Astrocyte of the spinal cord (primary cell): ENCODE measurements at places on chromosomes 11 and 22.

DNA sequence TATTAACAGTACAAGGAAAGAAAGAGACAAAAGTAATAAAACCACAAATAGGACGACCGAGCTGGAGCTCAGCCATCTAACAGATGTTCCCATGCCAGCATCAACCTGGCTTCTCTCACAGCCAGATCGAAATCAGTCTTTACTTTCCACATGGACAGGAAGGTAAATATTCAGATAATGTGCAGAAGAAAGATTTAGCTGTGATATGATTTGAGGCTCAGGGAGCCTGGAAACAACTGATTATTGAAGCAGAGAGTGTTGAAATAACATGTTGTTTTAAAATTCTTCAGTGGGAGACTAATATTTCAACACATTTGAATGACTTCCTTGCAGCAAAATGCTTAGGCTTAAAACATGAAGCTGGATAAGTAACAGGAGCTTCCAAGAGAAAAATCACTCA lies 546.8 kb downstream of the ETS1 start:
- DNase-seq = no peak

DNA sequence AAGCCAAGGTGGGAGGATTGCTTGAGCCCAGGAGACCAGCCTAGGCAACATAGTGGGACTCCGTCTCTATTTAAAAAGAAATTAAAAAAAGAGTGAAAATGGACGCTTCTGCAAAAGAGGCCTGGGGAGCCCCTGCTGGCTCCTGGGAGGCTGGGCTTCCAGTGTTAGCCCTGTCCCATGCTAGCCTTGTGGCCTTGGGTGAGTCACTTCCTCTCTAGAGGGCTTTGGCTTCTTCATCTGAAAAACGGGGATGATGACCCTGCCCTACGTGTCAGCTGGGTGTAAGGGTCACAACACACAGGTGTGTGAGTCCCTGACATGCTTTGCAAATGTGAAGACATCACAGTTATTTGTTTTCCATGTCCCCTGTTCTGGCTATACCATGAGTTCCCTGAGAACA lies 32.8 kb downstream of the FAM227A start:
- no peak for DNase-seq

DNA sequence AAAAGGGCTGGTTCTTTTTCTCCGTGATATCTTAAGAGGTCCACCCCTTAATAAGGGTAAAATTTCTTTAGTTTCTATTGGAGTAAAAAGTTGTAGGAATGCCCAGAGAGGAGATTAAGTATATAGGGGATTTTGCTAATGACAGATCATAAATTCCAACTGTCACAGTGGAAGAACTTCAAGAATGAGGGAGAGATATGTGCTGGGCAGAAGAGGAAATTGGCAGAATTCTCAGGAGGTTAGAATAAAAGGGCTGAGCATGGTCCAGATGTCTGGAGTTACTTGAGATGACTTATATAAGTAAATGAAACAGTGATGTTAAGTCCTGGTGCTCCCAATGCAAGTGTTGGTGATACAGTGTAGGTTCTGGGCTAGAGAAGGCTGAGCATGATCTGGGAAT lies 417.6 kb upstream of the ARHGAP42 start:
- no peak for DNase-seq

- no peak for DNase-seq
Measured at GRCh38 chr22:22398530-22399327, 109.8 kb downstream of the ZNF280B start.

GRCh38 chr11:134532131-134532920 lies 120.3 kb upstream of the B3GAT1 start:
- no peak for DNase-seq

DNA sequence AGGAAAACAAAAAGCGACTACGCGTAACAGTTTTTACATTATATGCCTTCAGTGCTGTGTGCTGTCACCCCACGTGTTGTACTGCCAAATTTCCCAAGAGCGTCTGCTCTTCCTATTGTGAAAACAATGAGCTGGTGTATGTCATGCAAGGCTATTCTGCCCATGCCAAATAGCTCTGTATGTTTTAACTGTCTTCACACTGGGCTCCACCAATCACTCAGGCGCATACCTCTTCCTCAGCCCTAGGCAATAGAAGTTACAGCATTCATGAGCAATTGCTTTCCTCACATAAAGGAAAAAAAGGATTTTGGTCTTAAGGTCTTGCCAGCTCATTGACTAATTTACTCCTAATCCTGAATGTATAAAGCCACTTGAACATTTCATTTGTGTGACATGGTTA lies 606.8 kb downstream of the NTM start:
- peak; percentile 42 for DNase-seq

DNA sequence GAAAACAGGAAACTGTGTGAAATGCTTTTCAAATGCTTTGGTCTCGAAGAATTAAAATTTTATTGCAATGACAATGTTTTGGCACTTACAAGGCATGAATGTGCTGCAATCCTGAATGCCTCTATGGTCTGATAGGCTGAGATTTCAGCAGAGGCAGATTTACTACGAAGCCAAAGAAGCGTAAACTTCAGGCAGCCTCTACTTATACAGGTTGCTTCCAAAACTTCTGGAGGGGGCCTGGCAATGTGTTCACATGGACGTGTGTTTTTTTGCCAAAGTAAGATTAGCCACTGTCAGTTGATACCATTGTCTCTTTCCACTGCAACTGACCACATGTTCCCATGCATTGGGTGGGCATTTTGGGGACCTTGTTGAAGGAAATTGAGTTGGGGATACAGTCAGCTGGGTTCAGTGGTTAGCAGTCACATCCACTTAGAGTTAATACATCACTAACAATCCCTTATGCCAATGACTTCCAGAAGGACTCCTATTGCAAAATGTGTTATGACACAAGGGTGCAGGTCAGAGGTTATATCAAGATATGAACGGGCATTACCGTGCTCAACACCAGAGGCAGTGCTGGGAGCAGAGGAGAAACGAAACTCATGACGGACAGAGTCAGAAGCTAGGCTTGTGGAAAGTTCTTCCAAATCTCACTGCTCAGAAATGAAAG lies 48.8 kb downstream of the ABTB2 start:
- peak; percentile 22 for DNase-seq

GRCh38 chr11:890794-891540 lies 19.6 kb downstream of the CHID1 start:
- no peak for DNase-seq

- DNase-seq = no peak
Measured at GRCh38 chr11:63997104-63997700, 11.0 kb downstream of the OTUB1 start.

- DNase-seq = peak; percentile 80
Measured at GRCh38 chr22:45678961-45679912, 7.6 kb downstream of the ATXN10 start.
